NCI-H1092 (cell line): ENCODE measurements at places on chromosomes 5 and 9.

- DNase-seq: no peak
Observed at GRCh38 chr5:640461-641330, 28.6 kb downstream of the CEP72 start.

DNA sequence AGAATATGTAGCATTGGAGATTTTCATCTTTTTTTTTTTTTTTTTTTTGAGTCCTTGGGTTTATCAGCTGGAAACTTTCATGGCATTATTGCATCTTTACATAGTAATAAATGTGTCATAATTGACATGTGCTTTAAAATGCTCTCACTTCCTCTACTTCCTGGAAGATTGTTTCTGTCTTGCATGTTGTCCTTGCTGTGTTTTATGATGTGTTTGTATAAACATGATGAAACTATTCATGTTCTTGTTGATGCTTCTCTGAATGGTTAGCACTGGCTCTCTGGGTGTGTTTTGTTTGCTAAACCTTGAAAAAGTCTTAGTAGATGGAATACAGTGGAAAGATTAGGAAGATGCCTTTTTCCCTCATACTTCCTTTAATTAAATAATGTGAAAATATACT is 87.9 kb downstream of the IQGAP2 start:
- no peak for DNase-seq

DNA sequence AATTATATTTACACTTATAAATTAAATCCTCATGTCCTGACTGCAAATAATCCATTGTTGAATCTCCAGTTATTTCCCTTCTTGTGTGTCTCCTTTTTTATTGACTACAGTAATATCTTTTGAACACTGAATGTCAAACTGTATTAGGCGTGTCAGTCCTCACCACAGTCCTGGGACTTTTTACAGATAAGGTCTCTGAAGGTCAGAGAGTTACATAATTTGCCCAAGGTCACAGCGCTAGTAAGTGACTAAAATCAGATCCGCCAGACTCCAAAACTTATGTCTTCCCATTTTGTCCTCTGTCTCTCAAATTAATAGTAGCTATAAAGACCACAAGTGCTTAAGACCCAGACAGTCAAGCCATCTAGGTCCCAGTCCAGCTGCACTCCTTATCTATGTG is 274.3 kb downstream of the NR3C1 start:
- DNase-seq: no peak

DNA sequence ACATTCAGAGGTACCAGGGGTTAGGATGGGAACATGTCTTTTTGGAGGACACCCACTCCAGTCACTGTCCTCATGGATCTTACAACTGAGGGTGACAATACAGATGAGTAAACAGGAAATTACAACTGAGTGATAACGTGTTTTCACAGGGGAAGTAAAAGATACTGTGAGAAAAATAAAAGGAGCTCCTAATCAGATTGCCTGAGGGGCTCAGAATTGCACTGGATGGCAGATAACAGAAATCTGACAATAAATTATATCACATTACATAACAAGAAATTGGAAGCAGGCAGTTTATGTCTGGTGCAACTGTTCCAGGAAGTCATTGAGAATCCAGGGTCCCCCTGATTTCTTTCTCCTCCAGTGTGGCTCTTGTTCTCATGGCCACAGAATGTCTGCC is 40.1 kb upstream of the PCSK1 start:
- no peak for DNase-seq

DNA sequence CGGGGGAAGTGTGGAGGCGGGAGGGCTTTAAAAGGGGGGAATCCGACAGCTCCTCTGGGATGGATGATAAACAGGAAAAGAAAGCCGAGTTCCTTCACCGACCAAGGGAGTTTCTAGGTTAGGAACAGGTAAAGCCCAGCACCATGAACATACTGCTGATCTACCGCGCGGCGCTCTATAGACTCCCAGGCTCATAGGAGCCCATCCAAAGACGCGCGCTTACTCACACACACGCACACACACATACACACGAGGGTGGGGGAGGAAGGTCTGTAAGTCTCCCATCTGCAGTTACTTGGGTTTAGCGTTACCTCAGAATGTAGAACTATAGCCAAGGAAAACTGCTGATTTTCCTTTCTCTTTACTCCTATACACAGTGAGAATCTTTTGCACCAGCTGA is 2.6 kb upstream of the GABRB2 start:
- DNase-seq: no peak

DNA sequence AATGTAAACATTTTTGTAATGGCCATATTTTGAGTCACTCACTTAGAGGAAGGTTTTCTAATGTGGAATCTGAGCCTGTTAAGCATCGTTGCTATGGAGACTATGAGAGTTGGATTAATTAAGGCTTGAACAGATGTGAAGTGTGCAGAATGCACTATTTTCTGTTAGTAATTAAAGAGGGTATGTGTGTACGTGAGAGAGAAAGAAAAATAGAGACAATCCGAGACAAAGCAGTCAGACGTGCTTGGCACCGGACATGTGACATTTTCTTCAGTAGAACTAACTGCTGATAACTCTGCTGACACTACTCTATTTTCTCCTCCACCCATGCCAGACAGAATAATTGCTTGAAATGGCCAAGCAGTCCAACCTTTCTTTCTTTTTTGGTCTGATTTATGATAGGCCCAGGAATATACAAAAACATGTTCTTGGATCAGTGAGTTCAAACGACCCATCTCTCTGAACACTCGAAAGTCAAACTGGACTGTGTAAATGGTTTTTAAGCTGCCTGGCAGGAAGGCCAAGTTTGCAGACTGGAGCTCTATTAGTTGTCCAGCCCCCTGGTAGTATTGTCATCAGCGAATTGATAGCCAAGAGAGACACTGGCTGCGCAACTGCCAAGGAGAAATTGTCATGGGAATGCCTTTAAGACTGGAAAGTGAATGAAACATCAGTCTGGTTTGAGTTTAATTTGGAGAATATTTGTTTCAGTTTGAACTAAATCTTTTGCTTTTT is 322.1 kb downstream of the ARHGEF28 start:
- DNase-seq: peak; percentile 36

- no peak for DNase-seq
Observed at GRCh38 chr5:9108162-9108561, 437.7 kb downstream of the SEMA5A start.

DNA sequence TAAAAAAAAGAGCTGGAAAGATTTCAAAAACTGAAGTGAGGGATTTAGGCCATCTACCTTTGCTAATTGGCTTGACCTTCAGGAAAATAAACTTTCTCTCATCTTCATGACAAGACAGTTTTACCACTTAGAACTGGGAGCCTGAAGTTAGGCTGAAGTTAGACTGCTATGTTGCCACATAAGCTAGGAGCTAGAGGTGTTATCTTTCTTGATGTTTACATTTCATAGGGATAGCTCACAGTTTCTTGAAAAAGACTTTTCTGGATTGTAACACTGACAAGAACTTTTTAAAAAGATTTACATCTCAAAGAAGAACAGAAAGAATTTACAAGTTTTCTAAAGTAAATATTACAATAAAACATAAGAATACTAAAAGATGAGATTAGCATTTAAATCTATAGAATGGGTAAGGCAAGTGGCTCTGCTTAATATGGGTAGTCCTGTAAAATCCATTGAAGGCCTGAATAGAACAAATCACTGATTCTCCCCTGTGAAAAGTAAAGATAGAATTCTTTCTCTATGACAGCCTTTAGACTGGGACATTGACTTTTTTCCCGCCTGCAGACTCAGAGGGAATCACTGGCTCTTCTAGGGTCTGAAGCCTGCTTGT is 1665.4 kb upstream of the CDH9 start:
- DNase-seq: no peak
